ENCODE measurements at places on chromosomes 2 and 18.

DNA sequence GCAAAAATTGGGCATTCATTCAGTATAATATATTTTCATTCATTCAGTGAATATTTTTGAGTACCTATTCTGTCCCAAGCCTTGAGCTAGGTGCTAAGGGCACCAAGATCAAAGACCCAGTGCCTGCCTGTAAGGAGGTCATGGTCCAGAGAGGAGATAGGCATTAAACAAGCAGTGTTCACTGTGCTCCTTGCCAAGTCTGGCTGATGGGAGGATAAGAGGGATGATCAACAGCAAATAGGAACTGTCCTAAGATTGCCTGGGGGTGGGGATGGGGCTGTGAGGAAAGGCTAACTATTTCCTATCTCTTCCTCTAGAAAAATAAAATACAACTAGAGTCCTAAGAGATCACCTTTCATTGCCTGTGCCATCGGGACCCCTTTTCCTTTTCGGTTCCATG lies 60.4 kb downstream of the SETBP1 start:
- DNase-seq = no peak

DNA sequence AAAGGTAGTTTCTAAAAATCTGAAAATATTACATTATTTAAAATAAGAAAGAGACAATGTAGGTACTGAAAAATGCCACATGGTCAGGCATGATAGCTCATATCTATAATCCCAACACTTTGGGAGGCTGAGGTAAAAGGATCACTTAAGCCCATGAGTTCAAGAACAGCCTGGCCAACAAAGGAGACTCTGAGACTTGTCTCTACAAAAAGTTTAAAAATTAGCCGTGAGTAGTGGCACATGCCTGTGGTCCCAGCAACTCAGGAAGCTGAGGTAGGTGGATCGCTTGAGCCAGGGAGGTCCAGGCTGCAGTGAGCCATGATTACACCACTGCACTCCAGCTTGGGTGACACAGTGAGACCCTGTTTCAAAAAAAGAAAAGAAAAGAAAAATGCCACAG lies 21.8 kb downstream of the ATAD2B start:
- no peak for DNase-seq

- DNase-seq = no peak
Measured at GRCh38 chr2:104774631-104775030, 79.3 kb upstream of the POU3F3 start.

DNA sequence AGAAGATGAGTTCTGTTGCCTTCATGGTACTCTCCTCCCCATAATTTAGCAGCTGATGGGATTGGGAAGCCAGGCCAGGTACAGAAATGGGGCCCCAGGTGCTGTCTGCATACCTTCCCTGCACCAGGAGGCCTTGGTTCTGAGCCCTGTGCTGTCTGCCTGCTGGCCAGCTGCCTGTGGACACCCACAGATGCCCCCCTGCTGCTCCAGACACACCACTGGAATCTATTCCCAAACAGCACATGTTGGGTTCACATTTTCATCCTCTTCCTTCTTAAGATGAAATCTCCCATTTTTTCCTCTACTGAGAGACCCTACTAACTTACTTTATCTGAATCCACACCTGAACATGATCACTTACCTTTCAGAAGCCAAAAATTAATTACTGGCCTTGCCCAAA lies 152.0 kb upstream of the CCDC68 start:
- no peak for DNase-seq

- no peak for DNase-seq
Measured at GRCh38 chr2:146477383-146477782, 1367.4 kb upstream of the ACVR2A start.

GRCh38 chr2:85952196-85952734 lies 63.5 kb upstream of the ST3GAL5 start:
- no peak for DNase-seq

DNA sequence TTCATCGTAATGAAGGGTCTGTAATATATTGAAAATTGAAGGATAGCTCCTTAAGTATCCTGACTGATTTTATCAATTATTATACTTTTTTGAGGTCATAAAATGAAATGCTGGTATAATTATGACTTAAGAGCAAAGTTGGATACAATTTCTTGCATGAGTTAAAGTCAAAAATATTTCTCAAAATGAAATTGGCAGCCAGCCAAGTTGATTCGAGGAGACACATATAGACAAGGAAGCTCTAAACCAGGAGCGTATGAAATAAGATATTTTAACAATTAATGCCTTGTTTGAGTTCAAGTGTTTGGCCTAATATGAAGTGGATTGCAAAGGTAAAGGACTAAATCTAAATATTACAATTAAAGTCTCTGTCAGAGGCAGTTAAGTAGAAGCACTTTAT lies 260.4 kb upstream of the DSEL start:
- DNase-seq = no peak

- DNase-seq = no peak
Measured at GRCh38 chr2:112582314-112582746, 2.1 kb upstream of the CHCHD5 start.
